ENCODE measurements at places on chromosomes 11 and 22.

DNA sequence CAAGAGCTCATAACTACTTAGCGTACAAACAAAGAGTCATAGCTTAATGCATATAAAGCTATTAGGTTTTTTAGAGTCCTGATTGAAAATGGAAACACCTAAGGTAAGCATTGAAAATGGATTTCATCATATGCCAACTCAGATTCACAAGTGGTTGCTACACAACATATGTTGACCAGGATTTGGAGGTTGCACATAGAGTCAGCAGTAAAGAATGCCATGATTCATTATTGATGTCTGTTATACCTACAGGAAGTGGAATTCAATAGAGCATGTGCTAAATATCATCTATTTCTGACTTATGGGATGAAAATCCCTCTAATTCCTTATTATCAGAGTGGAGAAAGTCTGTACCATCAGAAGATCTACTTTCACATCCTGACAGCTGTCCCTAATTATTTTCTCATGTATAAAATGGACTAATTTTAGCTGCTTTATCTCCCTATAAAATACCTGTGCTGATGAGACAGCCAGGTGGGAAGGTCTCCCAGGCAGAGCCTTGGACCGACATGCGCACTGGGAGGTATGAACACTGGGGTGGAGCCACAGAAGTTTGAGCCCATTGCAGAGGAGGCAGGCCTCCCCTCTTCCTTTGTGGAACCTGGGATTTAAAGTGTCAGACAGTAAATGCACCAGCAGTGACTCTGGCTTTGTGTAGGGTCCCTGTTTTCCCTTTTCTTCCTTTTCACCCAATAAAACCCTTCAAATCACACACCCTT lies 204.2 kb downstream of the AASDHPPT start:
- peak; percentile 76 for DNase-seq

DNA sequence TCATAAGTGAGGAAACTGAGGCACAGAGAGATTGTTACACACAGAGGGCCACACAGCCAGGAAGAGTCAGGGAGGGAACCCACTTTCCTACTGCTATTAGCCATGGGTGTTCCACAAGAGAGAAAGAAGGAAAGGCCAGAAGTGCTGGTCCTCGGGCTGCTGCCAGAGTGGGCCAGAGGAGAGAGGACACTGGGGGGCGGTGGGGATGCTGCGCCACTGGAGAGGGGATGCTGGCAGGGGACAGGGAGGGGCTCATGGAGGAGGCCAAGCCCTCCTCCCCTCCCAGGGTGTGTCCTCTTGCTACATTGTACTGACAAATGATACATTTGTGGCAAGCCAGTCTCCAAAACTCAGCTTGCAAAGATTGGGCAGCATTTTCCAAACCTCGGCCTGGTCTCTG lies 9.9 kb downstream of the IL10RA start:
- DNase-seq, result no peak

- DNase-seq, result no peak
Observed at GRCh38 chr11:18522388-18522787, 4.4 kb downstream of the TSG101 start.

- DNase-seq, result no peak
Observed at GRCh38 chr22:44369293-44369661, 56.5 kb upstream of the SHISAL1 start.

DNA sequence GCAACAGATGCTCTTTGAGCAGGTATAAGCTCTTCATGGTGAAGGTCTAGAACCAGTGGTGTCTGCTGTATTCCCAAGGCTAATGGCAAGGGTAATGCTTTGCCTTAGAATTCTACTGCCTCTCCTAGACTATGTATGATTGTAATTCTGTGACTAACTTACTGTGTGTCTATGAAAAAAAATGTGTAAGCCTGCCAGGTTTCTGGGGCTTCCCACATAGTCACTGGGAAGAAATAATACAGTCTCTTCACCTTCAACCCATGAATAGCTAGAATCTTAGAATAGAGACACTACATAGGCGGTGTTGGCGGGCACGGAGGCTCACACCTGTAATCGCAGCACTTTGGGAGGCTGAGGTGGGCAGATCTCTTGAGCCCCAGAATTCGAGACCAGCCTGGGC lies 84.1 kb downstream of the C11orf91 start:
- peak; percentile 23 for DNase-seq

GRCh38 chr11:45344028-45344427 lies 57.9 kb upstream of the SYT13 start:
- no peak for DNase-seq

- DNase-seq, result no peak
Observed at GRCh38 chr11:102604875-102605274, 20.3 kb downstream of the MMP20 start.

DNA sequence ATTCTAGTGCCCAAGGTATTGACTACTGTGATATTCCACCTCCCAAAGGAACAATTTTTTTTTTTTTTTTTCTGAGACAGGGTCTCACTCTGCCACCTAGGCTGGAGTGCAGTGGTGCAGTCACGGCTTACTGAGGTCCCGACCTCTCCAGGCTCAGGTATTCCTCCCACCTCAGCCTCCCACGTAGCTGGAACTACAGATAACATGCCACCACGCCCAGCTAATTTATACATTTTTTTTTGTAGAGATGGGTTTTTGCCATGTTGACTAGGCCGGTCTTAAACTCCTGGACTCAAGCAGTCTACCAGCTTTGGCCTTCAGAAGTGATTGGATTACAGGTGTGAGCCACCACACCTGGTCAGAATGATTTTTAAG lies 33.4 kb downstream of the MAML2 start:
- DNase-seq, result no peak
